ENCODE measurements at places on chromosomes 6 and 20.

GRCh38 chr6:139570166-139570565 lies 195.7 kb upstream of the CITED2 start:
- no peak for DNase-seq

DNA sequence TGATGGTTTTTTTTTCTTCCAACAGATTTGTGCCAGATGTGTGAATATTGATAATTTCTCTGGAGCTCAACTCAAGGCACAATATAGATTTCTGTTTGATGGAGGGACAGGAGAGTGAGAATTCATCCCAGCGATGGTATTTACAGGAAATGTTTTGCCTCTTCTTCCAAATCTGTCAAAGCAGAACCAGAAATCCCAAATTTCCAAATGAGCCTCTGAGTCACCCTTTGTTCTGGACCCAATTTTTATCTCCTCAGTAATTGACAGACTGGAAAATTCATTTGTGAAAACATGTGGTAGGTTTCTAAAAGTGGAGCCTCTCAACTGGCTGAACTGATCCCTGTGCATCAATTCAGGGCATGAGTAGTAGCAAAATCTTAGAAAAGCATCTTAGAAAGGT lies 223.2 kb upstream of the TSHZ2 start:
- no peak for DNase-seq

DNA sequence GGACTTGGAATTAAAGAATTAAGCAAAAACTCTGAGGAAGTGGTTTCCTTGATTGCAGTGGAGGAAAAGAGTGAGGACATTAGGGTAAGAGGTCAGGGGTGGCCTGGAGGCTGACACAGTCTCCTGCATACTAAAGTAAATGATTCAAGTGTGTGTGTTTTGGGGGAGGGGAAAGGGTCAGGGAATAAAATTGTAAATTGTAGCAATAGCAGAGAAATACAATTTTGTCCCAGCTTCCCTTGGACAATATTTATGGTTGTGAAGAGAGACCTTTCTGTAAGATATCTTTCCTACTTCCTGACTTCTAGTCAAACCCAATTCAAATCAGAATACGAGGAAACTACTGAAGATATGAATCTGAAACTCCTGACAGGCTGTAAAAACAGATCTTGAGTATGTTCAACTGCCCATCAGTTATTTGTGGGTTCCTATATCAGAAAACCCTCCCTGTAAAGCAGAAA lies 143.4 kb upstream of the HMGN3 start:
- no peak for DNase-seq

- DNase-seq: no peak
Observed at GRCh38 chr6:41170547-41171160, 7.7 kb upstream of the TREM2 start.

DNA sequence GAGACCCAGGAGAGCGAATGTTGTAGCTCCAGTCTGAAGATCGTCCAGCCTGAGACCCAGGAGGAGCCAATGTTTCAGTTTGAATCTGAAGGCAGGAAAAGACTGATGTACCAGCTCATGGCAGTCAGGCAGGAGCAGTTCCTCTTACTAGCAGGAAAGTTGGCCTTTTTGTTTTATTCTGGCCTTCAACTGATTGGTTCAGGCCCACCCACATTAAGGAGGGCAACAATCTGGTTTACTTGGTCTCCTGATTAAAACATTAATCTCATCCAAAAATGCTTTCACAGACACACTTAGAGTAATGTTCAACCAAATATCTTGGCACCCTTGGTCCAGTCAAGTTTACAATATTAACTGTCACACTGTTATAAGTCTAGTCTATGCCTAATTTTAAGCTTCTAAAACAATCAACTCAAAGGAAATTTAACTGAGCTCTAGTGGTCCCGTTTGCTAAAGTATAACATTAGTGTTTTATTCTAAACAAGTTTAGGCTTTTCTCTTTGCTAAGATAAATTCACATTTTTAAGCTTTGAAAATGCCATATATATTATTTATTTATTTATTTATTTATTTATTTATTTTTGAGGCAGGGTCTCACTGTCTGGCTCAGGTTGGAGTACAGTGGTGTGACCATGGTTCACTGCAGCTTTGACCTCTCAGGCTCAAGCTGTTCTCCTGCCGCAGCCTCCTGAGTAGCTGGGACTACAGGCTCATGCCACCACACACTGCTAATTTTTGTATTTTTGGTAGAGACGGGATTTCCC lies 275.5 kb upstream of the SLC35B3 start:
- DNase-seq: no peak

GRCh38 chr6:14858808-14859207 lies 387.1 kb upstream of the JARID2 start:
- no peak for DNase-seq

DNA sequence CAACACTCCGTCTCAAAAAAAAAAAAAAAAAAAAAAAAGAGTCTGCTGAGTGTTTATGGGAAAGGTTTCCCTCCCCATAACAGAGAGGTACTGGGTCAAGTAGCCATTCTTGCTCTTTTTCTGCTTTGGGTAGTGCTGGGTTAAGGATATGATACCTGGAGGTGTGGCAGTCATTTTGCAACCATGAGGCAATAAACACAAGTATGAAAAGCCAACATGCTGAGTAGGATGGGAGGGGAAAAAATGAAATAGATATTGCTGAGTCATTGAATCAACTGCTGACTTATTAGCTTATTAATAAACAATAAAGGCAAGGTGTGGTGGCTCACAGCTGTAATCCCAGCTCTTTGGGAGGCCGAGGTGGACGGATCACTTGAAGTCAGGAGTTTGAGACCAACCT lies 2.3 kb upstream of the TOMM34 start:
- DNase-seq: no peak

DNA sequence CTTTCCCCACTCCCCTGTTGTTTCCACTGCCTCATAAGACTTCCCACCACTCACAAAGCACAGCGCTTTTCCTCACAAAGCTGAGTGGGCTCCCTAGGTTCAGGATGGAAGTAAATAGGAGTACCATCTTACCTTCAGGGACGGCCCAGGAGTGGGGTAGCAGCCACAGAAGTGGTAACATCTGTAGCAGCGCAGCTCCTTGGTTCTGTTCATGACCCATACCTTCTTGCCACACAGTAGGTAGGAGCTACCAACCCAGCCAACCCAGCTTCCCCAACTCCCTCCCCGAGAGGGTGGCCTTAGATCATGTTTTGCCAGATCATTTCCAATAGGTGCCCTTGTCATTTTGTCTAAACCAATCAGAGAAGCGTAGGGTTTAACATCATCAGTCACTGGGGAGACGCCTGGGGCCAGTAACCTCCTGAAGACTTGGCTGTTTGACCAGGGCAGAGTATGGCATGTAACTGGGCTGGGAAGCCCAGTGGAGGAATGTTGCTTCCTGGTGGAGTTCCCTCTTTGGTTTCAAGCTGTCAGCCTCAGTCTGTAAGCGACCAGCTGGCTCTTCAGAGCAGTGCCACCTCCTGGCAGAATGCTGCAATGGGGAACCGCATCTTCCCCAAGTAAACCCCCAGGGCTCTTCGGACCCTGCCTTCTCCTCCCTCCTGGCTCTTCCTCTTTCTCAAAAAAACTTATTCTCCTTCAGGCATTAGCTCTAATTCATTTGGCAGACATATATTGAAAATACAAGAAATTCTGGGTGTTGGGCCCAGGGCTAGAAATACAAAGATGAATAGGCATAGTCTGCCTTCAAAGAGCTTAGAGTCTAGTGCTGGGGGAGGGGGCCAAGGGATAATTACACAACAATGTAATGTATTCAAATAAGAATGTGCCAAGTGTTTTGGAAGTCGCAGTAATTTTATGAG lies at the start of gene HLA-DMA:
HLA-DMA (minus strand) TSS at position 281 of the 923 bp plus-strand sequence; CDS start at position 220, 61 bp downstream.
- peak; percentile 63 for DNase-seq

DNA sequence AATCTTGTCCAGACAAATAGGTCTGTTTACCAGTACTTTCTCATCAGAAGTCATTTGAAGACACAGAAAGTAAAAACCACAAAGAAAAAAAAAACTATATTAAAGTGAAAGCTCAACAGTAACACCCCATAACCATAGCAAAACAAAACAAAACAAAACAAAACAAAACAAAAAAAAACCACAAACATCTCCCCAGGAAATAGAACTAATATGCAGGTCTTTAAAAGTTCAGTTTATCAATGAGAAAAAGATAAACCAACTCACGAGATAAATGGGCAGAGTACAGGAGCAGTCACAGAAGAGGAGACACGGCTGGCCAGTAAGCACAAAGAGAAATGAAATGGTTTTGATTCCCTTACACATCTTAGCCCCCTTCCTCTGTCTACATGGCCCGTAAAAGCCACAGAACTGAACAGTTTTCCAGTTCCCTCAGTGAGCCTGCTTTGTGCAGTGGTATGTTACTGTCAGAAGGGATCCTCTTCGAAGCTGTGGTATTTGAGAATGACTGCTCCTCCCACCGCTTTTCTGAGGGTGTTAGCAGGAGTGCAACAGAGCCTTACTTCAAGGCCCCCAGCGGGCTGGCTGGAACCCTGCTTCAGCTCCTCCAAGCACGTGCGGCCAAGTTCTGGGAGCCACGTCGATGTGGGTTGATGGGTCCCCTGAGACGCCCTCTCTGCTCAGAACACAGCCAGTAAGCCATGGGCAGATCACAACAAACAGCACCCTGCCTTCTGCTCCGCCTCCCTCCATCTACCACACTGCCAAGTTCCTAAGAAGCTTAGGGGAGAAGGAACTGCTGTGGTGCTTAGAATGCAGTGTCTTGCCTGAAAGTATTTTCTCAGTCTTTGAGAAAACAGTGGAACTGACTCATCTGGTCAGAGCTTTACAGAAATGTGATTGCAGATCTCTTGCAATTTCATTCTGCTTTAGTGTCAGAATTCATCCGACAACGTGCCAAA lies 14.0 kb downstream of the UST start:
- peak; percentile 61 for DNase-seq

DNA sequence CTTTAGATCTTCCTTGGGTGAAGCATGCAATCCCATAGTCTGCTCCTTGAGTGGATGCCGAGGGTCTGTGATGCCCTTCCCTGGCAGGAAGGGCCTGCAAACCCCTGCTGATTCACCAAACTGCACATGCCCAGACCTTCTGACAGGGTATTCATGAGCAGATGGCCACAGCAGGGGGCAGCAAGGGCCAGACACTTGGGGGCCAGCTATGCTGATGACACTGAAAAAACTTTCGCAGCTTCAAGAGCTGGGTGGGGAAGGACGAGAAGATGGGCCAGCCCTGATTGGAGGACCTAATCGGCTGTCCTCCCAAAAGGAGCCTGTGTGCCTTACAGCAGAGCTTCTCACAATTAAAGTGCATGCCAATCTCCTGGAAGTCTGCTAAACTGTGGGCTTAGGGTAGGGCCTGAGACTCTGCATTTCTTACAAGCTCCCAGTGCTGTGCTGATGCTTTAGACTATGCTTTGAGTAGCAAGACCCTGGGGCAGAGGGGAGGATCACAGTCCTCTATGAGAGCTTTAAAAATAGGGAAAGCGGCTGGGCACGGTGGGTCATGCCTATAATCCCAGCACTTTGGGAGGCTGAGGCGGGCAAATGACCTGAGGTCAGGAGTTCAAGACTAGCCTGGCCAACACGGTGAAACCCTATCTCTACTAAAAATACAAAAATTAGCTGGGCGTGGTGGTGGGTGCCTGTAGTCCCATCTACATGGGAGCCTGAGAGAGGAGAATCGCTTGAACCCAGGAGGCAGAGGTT lies 15.2 kb upstream of the GDAP1L1 start:
- DNase-seq: no peak

GRCh38 chr6:29709188-29709587 lies 14.0 kb upstream of the HLA-F start:
- no peak for DNase-seq

- peak; percentile 51 for DNase-seq
Observed at GRCh38 chr6:63440057-63440456, 120.3 kb upstream of the LGSN start.

DNA sequence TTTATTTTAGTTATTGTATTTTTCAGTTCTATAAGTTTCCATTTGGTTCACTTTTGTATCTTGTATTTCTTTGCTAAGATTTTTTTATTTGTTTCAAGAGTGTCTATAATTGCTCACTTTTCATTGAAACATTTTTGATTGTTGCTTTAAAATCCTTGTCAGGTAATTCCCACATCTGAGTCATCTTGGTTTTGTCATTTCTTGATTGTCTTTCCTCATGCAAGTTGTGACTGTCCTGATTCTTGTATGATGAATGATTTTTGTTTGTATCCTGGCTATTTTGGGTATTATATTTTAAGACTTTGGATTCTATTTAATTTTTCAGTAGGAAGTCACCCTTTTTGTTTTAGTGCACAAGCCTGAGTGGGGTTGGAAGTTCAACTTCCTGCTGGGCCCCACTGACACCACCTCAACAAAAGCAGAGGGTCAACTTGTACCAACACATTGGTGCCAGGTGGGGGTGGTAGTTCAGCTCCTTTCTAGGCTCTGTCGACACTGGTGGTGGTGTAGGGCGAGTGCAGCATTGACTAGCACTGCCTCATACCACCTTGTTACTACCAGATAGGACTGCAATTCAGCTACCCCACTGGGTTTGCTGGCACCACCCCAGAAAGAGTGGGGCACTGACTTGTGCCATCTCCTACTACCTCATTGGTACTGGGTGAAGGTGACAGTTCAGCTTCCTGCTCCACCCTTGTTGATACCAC lies 8.8 kb downstream of the RSPH3 start:
- DNase-seq: no peak

GRCh38 chr6:155426408-155426945 lies 29.2 kb downstream of the NOX3 start:
- peak; percentile 22 for DNase-seq

GRCh38 chr6:157770946-157771345 lies 52.1 kb upstream of the SNX9 start:
- DNase-seq: no peak

- DNase-seq: no peak
Observed at GRCh38 chr6:4303638-4304037, 168.3 kb upstream of the ECI2 start.

- DNase-seq: no peak
Observed at GRCh38 chr20:36055145-36055544, 86.8 kb downstream of the CNBD2 start.

DNA sequence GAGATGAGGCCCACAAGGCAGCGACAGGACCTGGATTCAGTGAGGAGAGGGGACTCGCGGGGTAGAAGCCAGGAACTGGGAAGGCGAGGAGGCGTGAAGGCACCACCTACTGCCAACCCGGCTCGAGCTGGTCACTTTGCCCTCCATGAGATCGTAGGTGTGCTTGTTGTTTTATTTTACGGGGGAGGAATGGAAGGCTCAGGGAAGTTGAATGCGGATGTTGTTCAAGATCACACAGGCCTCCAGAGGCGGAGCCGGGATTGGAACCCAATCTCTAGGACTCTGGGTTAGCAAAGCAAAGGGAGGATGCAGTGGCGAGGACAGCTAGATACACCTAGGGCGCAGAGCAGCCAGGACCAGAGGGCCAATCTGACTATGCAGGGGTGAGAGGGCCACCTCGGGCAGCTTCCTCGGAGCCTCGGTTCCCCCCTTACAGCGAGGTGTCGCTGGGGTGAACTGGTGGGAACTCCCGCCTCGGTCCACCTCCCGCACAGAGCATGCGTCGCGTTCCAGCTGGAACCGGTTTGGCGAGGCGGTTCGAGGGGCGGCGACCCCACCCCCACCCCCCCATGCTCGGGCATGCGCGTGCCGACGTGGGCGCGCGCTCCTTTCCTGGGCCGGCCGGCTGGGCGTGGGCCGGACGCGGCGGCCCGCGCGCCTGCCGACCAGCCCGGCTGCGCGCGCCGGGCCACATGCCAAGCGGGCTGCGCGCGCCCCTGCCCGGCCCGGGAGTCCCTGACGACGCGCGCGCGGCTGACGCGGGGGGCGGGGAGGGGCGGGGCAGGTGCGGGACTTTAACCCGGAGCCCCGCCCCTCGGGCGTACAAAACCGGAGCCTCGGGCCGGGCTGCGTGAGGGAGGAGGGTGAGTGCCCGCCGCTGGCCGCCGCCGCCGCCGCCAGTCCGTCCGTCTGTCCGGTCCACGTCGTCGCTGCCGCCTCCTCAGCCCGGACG lies 80.4 kb upstream of the MYL9 start:
- peak; percentile 93 for DNase-seq

- peak; percentile 58 for DNase-seq
Observed at GRCh38 chr6:43455531-43456428, at the start of gene DLK2. TSS of gene DLK2 (minus strand) at chr6:43455548. CDS start at chr6:43454825, 723 bp downstream.

GRCh38 chr6:120354452-120355098 lies 979.7 kb downstream of the TBC1D32 start:
- no peak for DNase-seq

Data from glutamatergic neuron (in vitro differentiated cells).